Activated CD8-positive, alpha-beta memory T cell treated with anti-CD3 and anti-CD28 coated beads for 4 hours (primary cell): ENCODE measurements at places on chromosomes 4 and X.

DNA sequence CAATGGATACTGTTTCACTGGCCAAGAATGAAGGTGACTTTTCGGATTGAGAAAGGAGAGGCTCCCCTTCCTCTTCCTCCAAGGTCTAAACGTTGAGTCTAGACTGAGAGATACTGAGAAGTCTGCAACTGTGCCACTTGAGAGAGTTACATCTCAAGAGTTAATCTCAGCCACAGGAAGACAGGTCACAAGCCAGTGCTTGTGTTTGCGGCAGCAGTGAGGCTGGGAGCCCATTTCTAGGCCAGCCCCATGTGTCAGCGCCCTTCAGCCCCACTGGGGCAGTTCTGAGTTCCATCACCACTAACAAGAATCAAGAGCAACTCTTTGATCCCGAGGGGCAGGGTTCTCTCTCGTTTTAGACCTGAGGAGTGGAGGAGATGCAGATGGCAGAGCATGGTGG lies 7.3 kb upstream of the SEC24D start:
- DNase-seq: no peak

DNA sequence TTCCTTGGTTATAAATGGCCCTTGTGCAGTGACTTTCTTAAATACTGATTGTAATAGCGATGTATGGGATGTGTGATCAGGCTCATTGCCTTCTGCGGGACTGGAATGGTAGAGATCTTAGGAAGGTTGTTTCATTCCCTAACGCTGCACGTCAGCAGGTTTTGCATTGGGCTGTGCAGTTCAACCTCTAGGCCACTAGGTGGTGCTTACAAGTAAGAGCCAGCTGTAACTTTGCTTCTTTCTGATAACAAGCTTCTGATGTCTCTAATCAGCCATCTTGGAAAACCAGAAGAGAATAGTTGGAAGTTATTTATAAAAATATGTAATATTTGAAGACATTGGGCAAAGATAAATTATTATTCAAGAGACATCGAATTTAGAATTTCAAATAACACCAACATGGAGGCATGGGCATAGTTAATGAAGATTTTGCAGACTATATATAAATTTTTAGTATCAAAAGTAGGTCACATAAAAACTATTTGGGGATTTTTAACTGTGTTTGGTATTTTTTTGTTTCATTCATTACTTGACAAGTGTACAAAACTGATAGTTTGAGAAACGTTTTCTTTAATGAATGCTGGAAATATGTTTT lies 339.7 kb upstream of the PCDH7 start:
- no peak for DNase-seq

- no peak for DNase-seq
Observed at GRCh38 chr4:149296084-149296483, 519.6 kb downstream of the IQCM start.

- DNase-seq: no peak
Observed at GRCh38 chr4:69753686-69754085, 6.7 kb downstream of the SULT1B1 start.

GRCh38 chr4:15162046-15162445 lies 159.8 kb downstream of the CPEB2 start:
- DNase-seq: no peak

DNA sequence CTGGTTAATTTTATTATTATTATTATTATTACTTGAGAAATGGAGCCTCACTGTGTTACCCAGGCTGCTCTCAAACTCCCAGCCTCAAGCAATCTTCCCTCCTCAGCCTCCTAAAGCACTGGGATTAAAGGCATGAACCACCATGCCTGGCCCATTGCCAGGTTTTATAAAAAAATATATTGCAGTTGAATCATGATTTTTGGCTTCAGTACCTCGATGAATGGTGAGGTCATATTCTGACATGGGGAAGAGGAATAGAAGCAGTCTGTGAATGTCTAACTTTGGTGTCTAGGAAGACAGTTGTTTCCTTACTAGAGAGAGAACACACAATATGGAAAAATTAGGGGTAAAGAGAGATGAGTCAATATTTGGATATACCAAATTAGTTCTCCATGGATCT lies 32.0 kb downstream of the CCSER1 start:
- no peak for DNase-seq

GRCh38 chr4:128384091-128384520 lies 96.5 kb upstream of the PGRMC2 start:
- DNase-seq: no peak

DNA sequence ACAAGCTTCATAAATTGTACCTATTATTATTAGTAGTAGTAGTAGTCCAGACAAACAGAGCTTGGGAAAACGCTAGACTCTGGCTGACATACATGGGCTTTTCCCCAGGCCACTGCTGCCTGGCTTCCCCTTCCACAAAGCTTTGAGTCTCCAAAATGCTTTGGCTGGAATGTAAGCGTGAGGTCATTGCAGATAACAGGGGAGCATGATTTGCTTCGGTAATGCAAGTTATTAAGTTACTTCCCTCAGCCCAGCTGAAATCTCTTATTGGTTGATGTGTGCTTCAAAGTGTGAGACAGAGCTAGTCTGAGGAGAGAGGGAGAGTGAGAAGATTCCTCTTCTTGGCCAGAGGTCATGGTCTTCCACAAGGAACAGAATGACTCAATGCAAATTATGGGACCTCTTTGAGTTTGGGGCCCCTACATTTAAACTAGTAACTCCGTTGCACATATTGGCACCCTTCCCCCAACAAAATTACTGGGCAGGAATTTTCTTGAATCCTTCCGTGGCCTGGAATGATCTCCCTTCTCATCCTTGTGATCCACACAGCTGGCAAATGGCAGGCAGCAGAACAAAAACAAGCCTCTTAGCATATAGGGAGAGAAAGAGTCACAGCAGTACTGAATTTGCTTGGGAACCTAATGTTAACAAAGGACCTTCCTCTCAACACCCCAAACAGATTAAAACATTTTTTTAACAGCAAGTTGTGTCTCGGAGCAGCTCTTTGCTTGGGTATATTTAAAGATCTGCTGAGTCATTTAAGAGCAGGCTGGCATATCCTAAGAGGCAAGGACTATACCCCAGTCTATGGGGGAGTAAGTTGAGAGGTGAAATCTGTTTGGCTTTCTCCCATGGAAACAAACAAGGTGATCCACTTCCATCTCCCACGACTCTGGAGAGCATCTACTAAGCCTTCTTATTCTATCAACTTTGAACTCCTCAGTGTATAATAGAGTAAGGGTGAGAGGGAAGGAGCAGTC lies 19.9 kb downstream of the AR start:
- DNase-seq: no peak

- DNase-seq: no peak
Observed at GRCh38 chr4:55447108-55447708, 51.5 kb downstream of the TMEM165 start.

- DNase-seq: peak; percentile 46
Observed at GRCh38 chr4:56821381-56822243, at the start of gene SPINK2. Gene SPINK2, minus strand, starts transcription at chr4:56821701. Its CDS starts 39 bp downstream, at chr4:56821662.

DNA sequence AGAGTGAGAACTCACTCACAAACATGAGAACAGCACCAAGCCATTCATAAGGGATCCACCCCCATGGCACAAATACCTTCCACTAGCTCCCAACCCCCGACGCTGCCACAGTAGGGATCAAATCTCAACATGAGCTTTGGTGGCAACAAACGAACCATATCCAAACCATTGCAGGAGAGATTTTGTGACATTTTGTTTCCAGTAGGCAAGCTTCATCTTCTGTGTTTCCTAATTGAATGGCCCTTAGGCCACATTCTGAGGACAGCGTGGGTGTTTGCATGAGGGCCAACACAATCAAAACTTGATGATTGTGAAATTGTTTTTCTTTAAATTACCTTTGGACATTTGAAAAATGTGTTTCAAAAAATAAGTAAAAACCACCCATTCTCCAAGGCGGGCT lies 102.6 kb upstream of the LNX1 start:
- DNase-seq: no peak

- DNase-seq: no peak
Observed at GRCh38 chr4:121950680-121951520, 960 bp downstream of the TRPC3 start.

DNA sequence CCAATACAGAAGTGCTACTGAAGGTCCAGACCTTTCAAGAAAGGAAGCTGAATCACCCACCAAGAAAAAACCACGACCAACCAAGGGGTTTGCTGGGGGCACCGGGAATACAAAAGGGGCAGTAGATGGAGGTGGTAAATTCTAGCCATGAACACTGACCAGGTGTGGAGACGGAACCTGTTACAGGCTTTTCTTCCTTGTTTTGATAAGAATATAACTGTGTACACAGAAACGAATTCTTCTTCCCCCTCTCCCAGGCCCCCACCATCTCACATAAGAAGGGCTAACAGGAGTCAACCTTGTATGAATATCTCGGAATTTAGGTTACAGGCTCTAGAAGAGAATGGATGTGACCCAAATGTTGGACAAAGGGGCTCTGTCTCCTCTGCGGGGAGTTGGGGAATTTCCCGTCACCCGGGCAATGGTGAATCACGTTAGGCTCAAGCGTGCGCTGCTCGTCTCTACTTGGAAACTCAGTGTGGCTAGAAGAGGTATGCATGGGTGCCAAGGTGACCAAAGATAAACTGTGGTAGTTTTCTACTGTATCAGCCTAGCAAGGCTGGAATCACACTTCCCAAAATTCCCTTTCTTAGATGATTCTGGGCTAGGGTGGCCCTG lies 87.0 kb downstream of the AFAP1 start:
- DNase-seq: no peak

- no peak for DNase-seq
Observed at GRCh38 chrX:119410027-119410819, 11.1 kb downstream of the SLC25A43 start.

- DNase-seq: no peak
Observed at GRCh38 chr4:176838601-176839433, 46.1 kb upstream of the VEGFC start.

GRCh38 chrX:129744861-129745321 lies 6.1 kb downstream of the XPNPEP2 start:
- no peak for DNase-seq

DNA sequence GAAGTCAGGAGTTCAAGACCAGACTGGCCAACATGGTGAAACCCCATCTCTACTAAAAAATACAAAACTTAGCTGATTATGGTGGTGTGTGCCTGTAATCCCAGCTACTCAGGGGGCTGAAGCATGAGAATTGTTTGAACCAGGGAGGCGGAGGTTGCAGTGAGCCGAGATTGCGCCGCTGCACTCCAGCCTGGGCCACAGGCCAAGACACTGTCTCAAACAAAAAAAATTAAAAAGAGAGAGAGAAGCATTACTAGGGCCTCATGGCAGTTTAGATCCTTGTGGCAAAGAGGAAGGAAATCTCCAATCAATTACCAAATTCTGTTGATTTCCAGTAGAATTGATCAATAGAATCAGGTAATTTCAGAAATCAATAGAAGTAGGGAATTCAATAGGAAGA lies 16.8 kb upstream of the SLC34A2 start:
- DNase-seq: no peak

GRCh38 chrX:47218920-47219815 lies 687 bp downstream of the CDK16 start:
- DNase-seq: no peak

DNA sequence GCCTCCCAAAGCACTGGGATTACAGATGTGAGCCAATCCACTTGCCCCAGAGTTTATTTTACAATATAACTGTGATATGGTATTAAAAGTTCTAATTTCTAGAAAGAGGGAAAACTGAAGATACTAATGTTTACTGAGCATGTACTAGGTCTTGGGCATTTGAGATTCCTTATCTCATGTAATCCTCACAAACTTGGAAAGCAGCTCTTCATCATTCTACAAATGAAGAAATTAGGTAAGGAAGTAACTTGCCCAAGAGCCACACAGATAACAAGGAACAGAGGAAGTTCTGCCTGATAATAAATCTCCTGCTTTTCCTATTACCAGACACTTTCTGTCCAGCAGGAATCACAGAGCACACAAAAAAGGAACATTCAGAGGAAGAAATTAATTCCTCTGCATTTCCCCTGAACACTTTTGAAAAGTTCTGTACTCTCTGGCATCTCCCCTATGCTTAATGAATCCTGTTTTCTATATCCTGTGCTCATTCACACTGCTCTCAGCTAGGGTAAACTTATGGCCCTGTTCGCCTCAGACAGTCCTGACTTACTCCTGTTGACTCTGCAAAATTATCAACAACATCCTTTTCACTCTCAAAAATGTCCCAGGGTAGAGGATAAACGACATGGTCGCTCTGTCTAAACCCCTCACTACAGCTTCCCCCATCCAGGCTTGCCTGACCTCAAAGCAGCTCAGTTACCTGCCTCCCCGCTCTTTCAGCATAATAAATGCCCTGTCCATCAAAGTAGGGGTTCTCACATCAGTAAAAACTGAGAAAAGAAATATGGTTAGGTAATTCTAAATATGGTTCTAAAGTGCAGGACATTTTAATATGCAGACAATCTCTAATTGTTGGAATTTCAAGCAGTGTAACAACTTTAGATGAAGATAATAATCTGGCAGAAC lies 13.6 kb downstream of the SH3RF1 start:
- no peak for DNase-seq

- no peak for DNase-seq
Observed at GRCh38 chr4:114870987-114871386, 242.4 kb downstream of the NDST4 start.

GRCh38 chr4:54213761-54214160 lies 15.3 kb upstream of the PDGFRA start:
- DNase-seq: no peak

DNA sequence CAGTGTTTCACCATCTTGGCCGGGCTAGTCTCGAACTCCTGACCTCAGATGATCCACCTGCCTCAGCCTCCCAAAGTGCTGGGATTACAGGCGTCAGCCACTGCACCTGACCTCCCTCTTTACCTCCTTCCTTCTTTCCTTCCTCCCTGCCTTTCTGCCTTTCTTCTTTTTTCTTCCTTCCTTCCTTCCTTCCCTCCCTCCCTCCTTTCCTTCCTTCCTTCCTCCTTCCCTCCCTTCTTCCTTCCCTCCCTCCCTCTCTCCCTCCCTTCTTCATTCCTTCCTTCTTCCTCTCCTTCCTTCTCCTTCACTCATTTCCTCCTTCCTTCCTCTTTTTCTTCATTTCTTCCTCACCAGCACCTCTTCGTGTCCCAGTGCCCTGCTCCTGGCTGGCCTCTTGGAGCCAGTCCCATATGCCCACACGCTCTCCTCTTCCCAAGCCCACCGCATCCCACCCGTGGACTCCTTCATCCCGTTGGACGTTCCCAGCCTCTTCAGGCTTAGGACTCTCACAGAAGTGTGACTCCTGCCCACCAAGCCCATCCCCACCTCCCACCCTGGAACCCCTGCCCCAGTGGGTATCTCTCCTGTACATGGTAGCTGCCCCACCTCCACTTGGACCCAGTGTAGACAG lies 22.6 kb downstream of the CSF2RA start:
- no peak for DNase-seq

DNA sequence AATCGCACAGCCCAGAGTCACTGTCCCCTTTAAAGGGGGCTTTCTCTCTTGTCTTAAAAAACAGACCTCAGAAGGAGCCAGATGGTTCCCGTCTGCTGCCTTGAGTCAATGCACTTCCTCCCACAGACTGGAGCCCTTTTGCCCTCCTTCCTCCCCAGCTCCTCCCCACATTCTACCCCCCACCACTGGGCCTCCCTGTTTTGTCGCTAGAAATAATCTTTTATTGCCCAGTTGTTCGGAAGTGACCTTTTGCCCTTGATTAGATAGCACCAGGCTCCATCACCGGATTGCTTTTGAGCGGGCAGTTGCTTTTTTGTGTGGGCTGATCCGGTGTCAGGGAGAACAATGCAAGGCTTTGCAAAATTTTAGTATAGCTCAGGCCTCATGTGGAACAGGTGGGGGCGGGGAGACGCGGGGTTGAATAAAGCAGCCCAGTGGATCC lies 47.7 kb downstream of the SPRY1 start:
- DNase-seq: no peak

GRCh38 chrX:66498672-66499296 lies 140.1 kb downstream of the EDA2R start:
- DNase-seq: no peak

GRCh38 chr4:90078440-90078839 lies 48.8 kb upstream of the CCSER1 start:
- DNase-seq: no peak

GRCh38 chr4:146095091-146095690 lies 80.3 kb upstream of the LSM6 start:
- no peak for DNase-seq
